ENCODE measurements at places on chromosomes 12 and 14.

- no peak for DNase-seq
These were observed 74.6 kb downstream of the KITLG start for GRCh38 chr12:88505696-88506095.

DNA sequence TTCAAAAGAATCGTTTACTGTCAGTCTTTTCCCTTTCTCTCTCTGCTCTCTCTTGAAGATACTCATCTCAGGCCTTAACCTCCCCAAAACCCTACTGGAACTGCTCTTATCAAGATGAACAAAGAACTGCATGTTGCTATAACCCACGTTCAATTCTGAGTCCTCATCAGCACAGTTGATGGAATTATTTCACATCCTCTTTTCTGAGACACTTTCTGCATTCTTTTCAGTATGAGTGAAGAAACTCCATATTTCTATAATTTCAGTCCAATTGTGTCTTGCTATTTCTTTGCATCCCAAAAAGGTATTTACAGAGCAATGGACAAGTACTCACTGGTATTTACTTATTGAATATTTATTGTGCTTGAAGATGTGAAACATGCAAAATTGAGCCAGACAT is 160.1 kb upstream of the CPNE8 start:
- DNase-seq: no peak

- DNase-seq: no peak
These were observed 496.9 kb upstream of the TMEM132C start for GRCh38 chr12:127770118-127770517.

DNA sequence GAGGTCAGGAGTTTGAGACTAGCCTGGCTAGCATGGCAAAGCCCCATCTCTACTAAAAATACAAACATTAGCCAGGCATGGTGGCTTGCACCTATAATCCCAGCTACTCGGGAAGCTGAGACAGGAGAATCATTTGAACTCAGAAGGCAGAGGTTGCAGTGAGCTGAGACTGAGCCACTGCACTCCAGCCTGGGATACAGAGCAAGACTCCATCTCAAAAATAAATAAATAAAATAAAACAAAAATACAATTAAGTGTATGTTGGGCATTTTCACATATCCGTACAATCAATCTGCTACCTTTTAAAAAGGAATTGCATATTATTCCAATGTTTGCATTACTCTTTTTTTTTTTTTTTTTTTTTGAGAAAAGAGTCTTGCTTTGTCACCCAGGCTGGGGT is 47.7 kb upstream of the HECTD1 start:
- no peak for DNase-seq

DNA sequence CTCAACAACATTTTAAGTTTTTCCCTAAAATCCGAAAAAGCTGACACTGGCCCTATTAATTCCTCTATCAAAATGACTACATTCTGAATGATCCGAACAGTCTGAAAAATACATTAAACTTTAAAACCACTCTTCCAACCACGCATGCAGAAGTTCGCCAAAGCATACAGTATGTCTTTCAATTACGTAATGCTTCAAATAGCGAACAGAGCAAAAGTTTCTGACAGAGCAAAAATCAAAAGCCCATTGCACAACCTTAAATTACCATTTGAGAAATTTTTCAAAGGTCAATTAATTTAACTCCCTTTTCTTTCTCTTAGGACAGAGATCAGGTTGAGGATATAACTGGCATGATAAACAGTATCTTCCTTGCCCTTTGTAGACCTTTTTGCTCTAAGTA is 33.2 kb downstream of the LRIG3 start:
- DNase-seq: no peak

DNA sequence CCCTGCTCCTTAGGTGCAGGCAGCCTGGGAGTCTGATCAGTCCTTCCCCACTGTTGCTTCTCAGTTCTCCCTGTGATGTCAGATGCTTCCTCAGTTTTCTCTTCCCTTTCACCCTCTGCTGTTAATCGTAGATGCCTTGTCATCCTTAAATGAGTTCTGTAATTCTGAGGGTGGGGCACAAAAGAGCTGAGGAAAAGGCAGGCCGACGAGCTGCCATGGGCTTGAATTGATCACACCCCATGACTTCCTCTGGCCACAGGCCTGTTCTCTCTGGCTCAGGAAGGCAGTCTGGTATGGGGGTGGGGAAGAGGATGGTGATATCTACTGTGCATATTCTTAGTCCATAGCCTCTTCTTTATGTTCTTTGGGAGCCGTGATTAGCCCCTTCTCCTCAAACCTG is 5.2 kb upstream of the AP1G2 start:
- no peak for DNase-seq

DNA sequence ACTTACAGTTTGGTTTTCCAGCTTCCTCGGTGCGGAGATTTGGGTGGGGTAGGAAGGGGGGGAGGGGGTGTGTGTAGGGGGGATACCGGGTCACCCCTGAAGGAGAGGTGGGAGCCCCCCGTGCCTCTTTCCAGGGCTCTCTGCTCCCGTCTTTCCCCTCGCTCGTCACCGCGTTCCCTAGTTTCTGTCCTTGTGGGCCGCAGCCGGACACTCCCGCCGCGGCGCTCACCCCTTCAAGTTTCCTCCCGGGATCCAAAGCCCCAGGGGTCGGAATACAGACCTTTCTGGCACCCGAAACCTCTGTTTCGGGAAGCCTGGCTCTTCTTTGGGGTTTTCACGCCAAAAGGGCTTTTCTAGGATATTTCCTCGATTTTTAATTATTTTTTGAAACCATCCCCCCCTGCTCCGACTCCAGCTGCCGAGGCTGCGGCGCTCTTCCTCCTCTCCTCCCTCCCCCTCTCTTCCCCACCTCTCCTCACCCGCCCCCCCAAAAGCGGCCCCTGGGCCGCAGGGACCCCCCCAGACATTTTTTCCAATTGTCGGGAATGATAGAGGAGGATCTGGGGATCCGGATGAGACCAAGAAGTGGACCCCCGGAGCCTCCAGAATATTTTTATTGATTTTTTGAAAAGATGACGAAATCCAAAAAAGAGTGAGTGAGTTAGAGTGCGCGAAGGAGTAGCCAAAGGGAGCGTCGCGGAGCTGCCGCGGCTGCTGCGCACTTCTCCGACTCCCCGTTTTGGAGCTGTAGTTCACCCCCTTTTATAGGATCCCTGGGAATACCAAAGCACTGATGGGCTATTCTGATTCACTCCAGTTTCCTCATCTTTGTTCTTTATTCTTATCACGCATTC is 1.7 kb downstream of the CCND2 start:
- DNase-seq: no peak

GRCh38 chr12:109513051-109513450 is 35.6 kb downstream of the UBE3B start:
- DNase-seq: no peak

- no peak for DNase-seq
These were observed 61.3 kb upstream of the METAP2 start for GRCh38 chr12:95412482-95413311.

Measured in Panc1 (cell line).